ENCODE measurements at places on chromosomes 12 and 14.

DNA sequence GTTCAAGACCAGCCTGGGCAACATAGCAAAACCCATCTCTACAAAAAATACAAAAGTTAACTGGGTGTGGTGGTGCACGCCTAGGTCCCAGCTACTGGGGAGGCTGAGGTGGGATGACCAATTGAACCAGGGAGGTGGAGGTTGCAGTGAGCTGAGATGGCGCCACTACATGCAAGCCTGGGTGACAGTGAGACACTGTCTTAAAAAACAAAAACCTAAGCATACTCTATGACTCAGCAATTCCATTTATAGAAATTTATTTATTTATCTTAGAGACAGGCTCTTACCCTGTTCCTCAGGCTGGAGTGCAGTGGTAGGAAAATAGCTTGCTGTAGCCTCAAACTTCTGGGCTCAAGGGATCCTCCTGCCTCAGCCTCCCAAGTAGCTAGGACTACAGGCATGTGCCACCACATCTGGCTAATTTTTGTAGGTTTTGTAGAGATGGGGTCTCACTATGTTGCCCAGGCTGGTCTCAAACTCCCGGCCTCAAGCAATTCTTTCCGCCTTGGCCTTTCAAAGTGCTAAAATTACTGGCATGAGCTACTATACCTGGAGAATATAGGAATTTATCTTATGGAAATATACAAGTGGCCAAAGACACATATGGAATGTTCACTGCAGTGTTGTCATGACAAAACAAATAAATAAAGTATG is 43.3 kb downstream of the NCKAP5L start:
- no peak for DNase-seq

- no peak for DNase-seq
These were observed 29.3 kb downstream of the TEAD4 start for GRCh38 chr12:2988494-2988893.

- no peak for DNase-seq
These were observed 9.6 kb upstream of the FOXG1 start for GRCh38 chr14:28756884-28757570.

DNA sequence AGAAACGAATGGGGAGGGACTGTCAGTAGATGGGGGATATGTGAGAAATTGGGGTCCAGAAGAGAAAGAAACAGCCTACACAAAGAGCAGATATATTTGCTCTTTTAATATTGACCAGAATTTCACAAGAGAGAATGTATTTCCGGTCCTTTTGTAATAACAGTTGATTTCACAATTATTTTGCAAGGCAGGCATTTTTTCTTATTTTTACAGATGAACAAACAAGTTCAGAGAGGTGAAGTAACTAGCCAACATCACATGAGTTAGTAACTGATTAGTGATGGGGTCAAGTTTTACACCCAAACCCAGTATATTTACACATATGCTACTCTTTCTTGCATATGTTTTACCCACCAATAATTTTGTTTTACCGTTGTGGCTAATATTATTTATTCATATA is 188.2 kb downstream of the NAV3 start:
- DNase-seq: no peak

DNA sequence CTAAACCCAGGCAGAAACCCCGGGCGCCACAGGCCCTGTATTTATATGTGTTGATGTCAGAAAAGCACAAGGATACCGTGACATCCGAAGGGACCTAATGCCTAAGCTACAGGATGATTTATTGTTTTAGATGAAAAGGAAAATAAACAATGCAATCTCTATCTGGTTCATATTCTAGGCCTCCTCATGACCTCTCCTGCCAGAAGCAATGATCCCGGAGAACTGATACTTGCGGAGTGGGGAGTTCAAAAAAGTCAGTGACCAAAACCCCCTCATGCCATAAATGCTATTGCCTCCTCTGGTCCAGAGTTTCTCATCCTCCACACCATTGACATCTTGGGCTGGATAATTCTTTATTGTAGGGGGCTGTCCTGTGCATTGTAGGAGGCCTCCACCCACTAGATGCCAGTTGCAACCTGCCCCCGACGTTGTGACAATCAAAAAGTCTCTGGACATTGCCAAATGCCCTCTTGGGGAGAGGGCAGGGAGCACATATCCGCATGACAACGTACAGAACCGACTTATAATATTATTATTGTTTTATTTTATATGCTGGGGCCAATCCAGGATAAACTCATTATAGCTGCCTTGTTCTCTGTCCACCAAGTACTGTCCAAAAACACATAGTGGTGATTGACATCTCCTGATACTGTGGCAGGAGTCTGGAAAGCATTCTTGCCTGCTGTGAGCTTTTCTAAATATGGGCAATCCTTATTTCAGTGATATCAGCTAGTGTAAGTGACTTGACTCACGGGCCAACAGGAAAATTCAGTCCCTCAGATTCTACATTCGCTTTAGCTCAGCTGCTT is 1.1 kb upstream of the CSRP2 start:
- DNase-seq: no peak
